ENCODE measurements at places on chromosomes 12 and 14.

DNA sequence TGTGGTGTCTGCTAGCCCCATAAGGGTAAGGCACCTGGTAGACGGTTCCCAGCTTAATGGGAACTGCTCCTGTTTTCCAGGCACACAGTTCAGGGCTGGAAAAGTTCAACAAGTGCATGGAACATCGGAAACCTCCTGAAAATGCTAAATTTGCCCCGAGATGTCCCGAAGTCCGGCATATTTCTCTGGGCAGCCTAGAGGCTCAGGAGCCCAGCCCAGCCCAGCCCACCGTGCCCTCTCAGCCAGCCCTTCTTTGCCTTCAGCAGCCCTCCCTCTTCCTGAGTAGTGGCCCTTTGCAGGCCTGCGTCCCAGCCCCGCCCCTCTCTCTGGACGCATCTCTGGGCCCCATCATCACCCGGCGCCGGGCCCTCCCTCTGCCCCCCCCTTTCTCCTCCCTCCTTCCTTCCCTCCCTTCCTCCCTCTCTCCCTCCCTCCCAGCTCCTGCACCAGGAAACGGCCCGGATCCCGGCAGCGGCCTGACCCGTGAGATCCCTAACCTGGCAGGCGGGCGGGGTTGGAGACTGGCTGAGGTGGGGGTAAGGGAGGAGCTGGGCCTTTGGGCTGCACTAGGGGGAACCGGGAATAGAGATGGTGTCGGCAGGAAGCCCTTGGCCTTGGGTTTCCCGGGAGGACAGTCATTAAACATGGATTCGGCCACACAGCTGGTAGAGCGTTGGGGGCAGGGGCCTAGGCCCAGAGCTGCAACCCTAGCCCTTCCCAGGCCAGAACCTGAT, at the start of gene BCL2L2:
TSS of gene BCL2L2 (plus strand) at position 422 of the 734 bp plus-strand sequence. CDS start 935 bp downstream, outside the sequence.
- no peak for DNase-seq

DNA sequence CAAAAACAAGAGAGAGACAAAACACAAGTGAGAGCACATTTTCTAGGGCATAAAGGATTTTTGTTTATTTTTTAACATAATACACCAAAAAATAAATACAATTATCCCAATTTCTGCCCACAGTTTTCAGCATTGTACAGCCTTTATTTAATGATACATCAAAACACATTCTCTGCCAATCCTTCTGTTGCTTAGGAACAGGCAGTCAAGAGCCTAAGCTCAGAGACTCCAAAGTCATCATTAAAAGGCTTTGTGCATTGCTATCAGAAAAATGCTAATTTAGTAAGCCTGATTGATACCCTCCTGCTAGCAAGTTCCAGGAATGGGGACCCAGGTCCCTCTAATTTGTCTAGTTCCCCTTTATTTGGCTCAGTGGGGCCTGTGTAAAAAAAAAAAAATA, 536.5 kb downstream of the RPS29 start:
- no peak for DNase-seq

GRCh38 chr12:76117067-76117691, 32.7 kb upstream of the NAP1L1 start:
- DNase-seq, result no peak

DNA sequence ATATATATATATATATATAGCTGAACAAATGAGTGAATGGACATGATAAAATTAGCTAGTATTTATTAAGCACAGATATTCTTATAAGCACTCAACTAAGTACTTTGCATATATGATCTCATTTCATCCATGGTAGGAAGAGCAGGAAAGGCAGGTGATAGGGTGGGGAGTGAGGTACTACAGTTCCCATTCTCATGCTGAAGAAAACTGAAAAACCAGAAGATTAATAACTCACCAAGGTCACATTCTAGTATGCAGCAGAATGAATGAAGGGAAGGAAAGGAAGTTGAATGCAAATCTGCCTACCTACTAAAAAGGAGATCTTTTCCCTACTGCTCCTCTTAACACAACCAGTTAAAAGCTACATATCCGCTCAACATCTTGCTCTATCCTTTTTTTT, 298.1 kb upstream of the TMPO start:
- DNase-seq, result no peak

DNA sequence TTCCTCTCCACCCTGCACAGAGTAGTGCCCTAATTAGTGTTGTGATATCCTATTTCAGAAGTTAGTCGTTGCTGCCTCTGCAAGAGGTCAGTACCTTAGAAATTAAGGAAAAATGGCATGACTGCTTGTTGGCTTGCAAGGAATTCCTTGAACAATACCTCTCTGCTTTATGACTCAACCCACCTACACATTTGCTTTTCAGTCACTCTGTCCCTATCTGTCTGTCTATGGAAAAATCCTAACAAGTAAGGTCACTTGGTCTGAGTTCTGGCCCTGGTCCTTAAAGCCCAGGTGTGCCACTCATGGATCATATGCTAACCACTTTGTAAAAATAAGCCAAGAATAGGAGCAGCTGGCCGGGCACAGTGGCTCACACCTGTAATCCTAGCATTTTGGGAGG, 116.4 kb upstream of the ATF1 start:
- no peak for DNase-seq

- no peak for DNase-seq
These were observed 7.1 kb downstream of the TMBIM4 start for GRCh38 chr12:66162701-66163100.

GRCh38 chr14:91872011-91872501, 4.7 kb upstream of the TC2N start:
- DNase-seq, result no peak

- no peak for DNase-seq
These were observed 298 bp downstream of the CTDSP2 start for GRCh38 chr12:57846285-57846576.

- no peak for DNase-seq
These were observed at the start of gene ZC2HC1C for GRCh38 chr14:75069121-75069810. ZC2HC1C (plus strand) TSS chr14:75069641; CDS start chr14:75070574, 933 bp downstream.

DNA sequence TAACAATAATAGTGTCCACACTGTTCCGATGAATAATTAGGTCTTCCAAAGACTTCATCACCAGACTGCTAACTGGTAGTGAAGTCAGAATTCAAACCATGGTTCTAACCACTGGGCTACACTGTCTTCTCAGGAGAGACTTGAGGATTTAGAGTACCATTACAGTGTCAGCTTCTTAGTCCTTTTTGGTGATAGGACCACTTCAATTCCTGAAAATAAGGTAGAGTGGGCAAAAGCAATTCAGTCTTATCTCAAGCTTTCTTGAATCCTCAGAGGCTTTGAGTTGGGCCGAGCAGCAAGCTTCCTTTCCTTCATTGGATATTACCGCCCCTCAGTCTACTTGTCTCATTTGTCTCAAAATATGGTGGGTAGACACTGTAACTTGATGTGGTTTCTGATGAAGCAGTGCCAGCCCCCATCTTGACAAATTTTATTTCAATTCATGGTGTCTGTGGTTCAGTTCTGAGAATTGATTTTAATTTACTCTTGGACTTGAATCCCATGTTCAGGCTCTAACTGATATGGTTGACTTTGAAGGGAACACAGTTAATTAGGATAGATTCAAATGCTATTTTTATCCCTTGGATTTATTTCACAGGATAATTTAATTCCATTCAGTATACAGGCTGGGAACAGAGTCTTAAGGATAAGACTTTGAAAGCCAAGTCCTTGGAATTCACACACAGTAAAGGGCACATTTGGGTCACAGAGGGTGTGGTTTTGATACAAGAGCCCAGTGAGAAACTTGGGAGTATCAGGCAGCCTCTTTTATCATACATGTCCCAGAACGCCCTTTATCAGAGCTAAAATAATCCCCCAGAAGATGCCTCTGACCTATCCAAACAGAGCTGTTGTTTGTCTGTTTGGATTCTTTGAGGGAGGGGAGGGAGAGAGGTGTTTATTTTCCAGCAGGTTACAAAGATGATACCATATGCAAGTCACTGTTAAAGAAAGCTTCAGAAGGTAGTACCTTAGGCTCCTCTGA, 167.3 kb downstream of the PRKCH start:
- no peak for DNase-seq

DNA sequence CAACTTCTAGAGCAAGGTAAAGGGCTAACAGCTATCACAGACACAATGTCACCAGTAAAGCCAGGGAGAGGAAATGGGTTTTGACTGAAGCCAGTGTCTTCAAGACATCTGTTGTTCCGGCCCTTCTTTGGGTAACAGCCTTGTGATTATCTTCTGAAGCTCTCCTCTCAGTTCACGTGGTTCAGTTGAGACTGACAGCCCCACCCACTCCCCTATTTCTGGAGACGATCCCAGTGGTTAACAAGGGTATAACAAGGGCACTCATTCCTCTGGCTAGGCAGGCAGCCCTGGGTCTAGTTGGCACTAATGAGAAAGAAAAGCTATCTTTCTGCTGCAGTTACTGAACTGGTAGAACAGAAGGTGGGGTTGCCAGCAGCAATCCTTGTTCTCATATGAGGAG, 6.9 kb downstream of the GNPTAB start:
- peak; percentile 36 for DNase-seq

DNA sequence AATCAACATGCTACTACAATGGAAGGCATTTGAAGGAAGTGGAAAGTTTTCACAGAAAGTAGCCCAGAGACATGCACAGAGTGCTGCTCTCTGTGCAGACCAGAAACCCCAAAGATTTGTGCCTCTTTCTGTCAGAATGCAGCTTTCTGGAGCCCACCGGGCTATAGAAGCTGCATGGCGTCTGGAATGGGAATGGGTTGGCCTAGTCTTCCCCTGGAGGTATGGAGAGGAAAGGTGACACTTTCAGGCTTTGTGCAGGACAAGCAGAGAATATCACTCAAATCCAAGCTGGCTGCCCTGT, 21.3 kb upstream of the ZFP36L1 start:
- no peak for DNase-seq

- no peak for DNase-seq
These were observed 28.2 kb upstream of the CD27 start for GRCh38 chr12:6416596-6416995.

- no peak for DNase-seq
These were observed 265.9 kb upstream of the PLEKHG7 start for GRCh38 chr12:92436856-92437255.

- no peak for DNase-seq
These were observed 5.9 kb downstream of the PXN start for GRCh38 chr12:120259418-120260202.

DNA sequence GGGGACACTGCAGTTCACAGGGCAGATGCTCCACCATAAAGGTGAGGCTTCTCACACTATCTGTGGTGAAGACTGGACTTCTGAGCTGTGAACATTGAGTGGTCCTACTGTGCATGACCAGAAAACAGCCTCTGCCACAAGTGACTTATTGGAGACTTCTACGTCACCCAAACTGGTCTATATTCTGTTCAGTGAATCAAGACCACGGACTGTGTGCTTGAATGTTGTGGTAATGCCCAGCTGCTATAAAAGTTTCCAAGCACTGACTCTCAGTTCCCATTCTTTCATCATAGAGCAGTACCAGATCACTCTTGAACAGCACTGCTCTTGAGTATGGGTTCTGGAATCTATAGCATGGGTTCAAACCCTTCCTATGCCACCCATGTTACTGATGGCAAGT, 4.8 kb upstream of the PLEK2 start:
- no peak for DNase-seq

DNA sequence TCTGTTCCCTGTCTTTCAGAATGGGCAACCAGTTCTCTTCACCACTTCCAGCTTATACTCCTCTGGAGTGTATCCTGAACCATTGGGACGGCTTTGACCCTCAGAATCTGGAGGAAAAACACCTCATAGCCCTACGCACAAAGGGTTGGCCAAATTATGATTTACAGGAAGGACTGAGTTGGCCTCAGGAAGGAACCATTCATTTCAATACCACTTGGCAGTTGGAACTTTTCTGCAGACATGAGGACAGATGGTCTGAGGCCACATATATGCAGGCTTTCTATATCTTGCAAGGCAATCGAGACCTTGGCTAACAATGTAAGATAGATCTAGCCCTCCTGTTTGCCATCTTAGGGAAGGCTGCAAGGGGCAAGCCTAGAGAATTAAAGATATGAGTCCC, 24.0 kb downstream of the CLECL1 start:
- DNase-seq, result no peak

DNA sequence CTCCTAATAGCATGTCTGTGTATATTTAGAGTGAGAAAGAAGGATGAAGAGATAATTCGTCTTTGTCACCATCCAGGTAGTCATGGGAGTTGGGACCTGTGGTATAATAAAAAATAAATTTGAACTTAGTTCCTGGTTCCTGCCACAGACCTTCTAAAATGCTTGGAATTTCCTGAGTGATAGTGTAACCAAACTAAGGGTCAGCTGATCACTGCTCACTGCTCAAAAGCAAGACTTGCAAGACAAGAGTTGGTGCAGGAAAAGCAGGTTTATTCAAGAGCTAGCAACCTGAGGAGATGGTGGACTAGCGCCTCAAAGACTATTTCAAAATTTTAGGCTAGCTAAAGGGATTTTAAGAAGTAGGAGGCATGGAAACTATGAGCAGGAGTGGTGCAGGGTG, 19.1 kb downstream of the ANG start:
- DNase-seq, result no peak

- no peak for DNase-seq
These were observed 73.2 kb downstream of the FERMT2 start for GRCh38 chr14:52877628-52878027.

DNA sequence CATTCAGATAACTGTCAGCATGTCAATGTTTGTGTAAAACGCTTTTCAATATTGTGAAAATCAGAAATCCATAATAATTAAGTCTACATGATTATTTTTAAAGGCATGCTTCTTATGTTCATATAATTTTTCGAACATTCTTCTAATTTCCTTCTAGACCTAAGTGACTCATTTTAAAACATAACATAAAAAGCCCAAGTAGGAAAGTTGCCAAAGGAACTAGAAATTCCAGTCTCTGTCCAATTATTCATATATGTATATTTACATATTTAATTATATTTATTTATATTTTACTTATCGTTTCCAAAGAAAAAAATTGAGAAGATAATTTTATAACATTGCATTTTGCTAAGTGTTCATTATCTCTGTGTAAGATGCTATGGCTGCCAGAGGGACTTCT, 110.4 kb downstream of the TMTC1 start:
- no peak for DNase-seq

DNA sequence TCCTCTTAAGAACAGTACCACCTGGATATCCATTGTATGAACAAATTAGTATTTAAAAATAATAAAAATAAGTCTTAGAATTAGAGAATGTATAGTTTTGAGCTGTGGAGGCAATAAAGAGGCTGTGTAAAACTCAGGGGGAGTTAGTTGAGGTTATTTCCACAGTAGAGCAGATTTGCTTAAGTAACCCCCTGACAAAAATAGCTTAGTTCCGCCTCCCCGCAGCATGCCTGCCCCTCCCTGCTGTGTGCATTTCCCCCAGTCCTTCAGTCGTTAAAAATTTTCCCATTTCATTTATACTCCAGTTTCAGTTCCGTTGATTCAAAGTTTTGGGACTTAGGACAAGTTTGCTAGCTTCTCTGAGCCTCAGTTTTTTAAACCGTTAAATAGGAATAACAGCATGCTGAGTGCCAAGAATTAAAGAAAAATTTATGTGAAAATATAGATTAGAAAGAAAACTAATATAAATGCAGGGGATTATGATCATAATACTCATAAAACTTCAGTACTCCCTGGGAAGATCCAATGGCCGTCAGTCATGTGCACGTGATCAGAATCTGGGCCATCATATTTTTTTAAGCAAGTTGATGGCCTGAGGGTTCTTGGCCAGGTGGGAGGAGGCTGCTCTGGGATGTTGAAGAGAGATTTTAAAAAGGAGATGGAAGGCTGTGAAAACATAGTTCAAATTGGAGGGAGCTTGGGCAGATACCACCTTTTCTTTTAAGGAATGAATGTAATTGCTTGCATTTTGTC, 14.5 kb upstream of the SLC38A2 start:
- DNase-seq, result no peak

GRCh38 chr14:84750763-84751554, 779.0 kb upstream of the FLRT2 start:
- DNase-seq, result no peak
